Occipital lobe (tissue), 3 donors: ENCODE measurements at places on chromosomes 6 and 20. TPM values are rescaled to one million over a fixed set of nuclear protein-coding genes. Genes with fewer than 3 reads are reported as not detected.

DNA sequence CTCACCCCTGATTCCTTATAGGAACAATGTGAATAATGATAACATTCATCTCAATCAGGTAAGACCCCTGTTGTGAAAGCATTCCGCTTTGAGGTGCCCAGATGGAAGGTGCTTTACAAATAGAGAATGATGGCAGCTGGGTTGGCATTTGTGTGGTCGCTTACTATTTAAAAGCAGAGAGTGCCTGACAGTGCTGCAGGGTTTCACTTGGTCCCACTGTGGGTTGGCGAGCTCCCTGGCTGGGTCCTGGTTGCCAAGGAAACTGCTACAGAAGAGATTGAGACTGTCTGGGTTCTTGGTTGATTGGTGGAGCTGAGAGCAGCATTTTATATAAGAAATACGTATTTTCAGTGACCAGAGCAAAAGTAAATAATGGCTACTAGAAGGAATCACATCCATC lies 207.2 kb upstream of the KCNQ5 start:
- DNase-seq: no peak

DNA sequence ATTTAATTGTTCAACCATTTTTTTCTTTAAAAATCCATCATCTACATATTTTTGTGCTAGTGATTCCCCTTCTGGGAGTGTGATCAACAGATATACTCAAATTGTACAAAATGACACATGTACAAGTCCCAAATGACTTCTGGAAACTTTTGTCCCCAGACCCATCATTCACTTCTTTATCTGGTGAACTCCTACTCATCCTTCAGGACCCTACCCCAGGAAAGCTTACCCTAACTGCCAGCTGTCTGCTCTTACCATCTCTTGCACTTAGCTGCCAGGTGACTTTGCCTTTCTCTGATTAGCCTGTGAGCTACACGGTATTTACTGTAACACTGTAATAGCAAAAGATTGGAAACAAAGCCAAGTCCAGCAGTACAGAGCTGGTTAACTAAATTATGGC lies 55.3 kb downstream of the JPH2 start:
- no peak for DNase-seq

DNA sequence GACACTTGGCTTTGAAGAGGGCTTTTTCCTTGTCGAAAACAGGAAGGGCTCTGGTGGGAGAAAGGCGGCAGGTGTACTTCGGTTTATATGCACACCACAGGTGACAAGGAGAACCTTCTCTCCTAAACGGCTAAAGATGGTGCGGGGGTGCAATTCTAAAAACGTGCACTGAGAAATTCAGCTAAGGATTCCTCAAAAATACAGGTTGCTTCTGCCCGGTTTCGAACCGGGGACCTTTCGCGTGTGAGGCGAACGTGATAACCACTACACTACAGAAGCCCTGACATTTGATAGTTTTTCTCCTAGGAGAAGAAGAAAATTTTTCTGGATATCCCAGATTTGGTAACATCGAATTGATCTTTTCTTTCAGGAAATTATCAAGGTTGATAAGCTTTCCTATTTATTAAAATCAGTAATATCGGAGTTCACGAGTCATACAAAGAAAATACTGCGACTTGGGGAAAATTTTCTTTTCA lies 32.0 kb downstream of the POM121L2 start:
- DNase-seq: no peak

DNA sequence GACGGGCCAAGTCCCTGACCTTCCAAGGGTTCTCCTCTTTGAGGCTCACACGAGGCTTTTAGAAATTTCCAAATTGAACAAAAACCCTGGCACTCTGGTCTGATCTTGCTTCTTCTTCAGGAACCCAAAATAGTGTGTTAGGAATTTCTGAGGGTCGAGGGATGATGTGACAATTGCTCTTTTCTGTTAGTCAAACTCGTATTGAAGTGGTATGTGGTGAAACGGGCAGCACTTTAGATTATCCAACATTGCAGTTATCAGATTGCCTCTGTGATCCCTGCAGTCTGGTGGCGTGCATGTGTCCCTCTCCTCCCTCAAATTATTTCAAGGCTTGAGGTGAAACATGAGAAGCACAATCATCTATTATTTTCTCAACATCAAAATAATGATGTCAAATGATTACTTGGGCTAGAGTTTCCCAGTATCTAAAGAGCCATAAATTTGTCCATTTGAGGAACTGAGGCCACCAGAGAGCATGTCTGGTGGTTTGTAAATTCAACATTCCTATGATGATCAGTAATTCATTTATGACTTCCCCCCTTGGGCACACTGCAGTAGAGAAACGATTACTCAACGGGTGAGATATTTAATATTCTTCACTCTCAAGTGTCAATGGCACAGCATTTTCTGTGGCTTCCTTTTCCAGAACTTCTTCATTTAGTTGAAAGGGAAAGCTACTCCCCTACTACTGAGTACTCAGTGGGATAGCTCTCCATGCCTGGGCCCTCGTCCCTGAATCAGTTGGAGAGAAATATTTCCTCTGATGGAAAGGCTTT lies 308.6 kb upstream of the MAP3K7 start:
- no peak for DNase-seq

DNA sequence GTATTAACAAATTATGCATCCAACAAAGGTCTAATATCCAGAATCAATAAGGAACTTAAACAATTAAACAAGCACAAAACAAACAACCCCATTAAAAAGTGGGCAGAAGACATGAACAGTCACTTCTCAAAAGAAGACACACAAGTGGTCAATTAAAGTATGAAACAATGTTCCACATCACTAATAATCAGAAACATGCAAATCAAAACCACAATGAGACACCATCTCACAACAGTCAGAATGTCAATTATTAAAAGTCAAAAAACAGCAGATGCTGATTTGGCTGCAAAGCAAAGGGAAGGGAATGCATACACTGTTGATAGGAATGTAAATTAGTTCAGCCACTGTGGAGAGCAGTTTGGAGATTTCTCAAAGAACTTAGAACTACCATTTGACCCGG lies 129.3 kb downstream of the PFDN4 start:
- no peak for DNase-seq

DNA sequence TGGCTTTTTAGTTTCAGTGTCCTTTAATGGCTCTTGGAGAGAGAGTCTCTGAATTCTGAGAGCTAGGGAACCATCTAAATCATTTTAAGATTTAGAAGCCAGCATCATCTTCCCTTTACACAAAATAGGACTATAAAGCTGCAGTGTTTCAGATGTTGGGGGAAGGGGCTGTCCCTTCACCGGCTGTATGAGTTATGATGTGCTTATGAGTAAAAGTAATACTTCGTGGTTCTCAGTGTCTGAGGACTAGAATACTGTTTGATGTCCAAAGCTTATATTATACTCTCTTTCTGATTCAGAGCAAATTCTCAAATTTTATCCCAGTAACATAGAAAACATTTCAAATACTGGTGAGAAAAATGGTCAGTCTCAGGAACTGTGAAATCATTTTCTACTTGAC lies 63.5 kb upstream of the FAM8A1 start:
- no peak for DNase-seq

GRCh38 chr20:4021906-4022305 lies 6.5 kb upstream of the RNF24 start:
- no peak for DNase-seq

DNA sequence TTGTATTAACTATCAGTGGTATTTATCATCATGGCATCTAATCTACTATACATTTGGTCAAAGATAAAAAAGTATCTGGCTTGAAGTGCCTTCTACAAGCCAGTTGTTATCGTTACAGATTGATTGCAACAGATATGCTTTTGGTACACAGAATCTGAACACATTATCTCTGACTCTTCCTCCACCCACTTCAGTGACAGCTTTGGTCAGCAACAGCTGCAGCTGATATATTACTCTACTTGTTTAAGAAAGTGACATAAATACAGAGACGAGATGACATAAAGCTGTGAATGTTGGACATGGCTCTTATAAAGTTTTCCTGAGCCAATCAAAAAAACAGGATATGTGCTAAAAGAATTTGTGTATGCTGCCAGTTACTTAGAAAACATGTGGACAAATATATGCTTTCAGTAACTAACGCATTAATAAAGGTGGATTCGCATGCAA lies 77.6 kb downstream of the HIVEP2 start:
- DNase-seq: no peak

DNA sequence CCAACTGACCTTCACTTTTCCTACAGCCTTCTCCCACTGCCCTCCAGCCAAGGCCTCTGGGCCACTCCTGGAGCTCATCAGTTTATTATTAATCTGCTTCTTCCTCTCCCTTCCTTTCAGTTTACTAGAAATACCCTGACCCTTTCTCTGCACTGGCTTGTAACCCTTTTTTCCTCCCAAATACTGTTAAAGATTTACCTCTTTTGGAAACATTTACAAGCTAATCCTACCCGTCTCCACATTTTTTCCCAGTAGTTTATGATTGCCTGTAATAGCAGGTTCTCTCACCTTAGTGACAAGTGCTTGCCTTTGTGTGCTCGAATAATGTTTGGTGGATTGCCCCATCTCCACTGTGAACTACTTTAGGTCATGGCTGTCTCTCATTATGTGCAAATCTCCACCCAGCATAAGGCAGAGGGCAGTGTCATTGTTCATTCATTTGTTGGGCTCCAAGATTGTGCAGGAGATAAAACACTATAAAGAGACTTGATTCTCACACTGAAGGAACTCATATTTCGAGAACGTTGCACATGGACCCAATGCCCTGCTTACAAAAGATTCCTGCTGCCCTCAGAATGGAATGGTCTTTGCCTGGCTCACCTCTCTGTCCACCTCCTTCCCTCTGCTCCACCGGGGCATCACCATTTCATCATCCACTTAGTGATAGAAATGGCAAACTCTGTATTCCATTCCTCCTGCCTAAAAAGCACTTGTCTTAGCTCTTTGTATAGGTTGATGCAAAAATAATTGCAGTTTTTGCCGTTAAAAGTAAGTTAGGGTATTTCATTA lies 491.1 kb downstream of the UTRN start:
- no peak for DNase-seq

DNA sequence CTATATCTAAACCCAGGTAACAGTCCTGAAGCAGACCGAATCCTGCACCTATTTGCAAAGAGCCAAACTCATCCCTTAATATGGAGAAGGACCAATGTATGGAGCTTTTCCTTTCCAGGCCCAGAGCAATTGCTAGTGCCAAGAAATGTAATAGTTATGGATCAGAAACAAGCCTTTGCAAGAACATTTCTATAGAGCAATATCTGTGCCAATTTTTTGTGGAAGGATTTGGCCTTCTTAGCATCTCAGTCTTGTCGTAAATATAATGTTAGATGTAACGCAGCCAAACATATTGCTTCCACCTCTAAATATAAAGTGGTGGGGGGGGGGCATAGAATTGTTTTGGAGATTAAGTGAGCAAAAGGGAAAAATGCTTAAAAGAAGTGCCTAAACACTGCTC lies 2.7 kb downstream of the KIAA0408 start:
- no peak for DNase-seq

DNA sequence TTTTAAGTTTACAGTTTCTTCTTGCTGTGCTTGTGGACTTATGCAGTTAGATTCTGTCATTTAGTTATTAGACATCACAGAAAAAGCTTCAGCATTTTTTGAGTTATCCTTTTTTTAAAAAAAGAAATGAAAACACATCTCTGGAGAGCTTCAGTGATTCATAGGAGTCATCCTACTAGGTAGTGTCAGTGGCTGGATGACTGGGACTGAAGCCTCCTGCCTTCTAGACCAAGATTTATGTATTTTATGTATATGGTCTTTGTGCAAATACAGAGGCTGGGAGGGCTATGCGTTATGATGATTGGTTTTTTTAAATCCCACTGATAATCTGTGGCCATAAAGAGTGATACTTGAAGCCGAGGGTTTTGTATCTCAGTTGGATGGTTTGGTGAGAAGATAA lies 125.9 kb upstream of the JAG1 start:
- DNase-seq: no peak

DNA sequence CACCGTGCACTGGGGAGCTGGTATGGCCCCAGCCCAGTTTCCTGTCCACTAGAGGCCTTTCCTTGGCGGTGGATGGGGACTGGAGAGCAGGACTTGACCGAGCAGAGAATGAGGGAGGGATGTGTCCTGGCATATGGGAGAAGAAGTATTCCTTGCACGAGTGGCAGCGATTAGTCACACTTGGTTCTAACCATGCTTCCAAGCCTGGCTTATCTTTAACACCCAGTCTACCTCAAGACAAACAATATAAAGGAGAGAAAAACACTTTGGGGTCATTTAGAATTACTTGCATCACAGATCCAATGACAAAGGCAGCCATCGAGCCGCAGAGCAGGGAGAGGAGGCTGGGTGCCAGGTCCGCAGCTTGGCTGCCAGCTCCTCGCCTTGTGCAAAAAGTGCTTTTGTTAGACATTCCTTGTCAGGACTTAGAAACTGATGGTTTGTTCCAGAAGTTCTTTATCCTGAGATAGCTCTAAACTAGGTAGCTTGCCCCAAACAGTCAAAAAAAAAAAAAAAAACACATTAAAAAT lies 214.9 kb upstream of the GMDS start:
- no peak for DNase-seq

- DNase-seq: no peak
These were observed 244.9 kb upstream of the SOX4 start for GRCh38 chr6:21348504-21349195.

GRCh38 chr20:63733579-63734081 lies 2.8 kb upstream of the LIME1 start:
- DNase-seq: no peak

GRCh38 chr20:46558511-46558959 lies 8.1 kb upstream of the OCSTAMP start:
- DNase-seq: peak; percentile 16

- no peak for DNase-seq
These were observed 48.7 kb downstream of the SLC35F1 start for GRCh38 chr6:117955684-117956256.

- DNase-seq: no peak
These were observed 52.3 kb downstream of the HBS1L start for GRCh38 chr6:135002229-135002844.

- no peak for DNase-seq
These were observed 4.2 kb downstream of the STMN3 start for GRCh38 chr20:63648895-63649589.

CDH22 gene
- 0.31 TPM for total RNA-seq

NRN1 gene
- total RNA-seq: 17.9 TPM

MCHR2 gene
- 4.1 TPM for total RNA-seq

COQ3 gene
- 12.2 TPM for total RNA-seq

RAD21L1 gene
- total RNA-seq: not detected

MEI4 gene
- 0.47 TPM for total RNA-seq

RNF39 gene
- not detected for total RNA-seq

FERMT1 gene
- total RNA-seq: 1.4 TPM
